ENCODE measurements at places on chromosomes 1 and 21.
A peak's percentile ranks its signal among the peaks of the same experiment; 100 is the strongest.

- peak; percentile 88 for DNase-seq
These were observed 21.9 kb upstream of the LAPTM5 start for GRCh38 chr1:30779294-30780071.

GRCh38 chr1:204414016-204414415 is 2.4 kb upstream of the PPP1R15B start:
- DNase-seq, result no peak

GRCh38 chr21:37176716-37177115 is 90.4 kb downstream of the VPS26C start:
- DNase-seq, result no peak

- no peak for DNase-seq
These were observed 9.6 kb downstream of the DHX9 start for GRCh38 chr1:182848736-182849135.

DNA sequence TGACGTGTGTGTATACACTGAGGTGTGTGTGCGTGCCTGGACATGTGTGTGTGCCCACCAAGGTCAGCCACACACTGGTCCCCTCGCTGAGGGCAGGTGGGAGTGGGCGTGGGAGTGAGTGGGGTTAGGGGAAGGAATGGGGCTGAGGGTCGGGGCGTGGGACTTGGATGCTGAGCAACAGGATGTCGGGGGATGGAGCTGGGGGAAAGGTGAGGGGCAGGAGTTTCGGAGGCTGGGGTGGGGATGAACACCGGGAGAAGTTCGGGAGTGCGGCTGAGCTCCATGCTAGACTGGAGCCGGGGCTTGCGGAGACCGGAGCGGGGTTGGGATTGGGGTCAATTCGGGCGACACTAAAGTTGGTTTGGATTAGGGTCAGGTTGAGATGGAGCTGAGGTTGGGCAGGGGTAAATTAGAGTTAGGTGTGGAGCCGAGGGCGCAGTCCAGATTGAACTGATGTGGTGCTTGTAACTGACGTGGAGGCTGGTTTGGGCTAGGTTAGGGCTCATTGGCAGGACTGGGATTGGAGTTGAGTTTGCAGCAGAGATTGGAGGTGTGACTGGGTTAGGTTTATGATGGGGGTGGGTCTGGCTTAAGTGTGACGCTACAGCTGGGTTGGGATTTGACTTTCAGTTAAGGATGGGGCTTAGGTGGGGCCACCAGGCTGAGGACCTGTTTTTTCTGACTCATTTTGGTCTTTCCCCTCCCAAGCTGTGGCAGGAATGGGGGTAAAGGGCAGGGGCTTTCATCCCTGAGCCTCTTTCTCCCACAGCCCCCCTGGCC is 3.3 kb upstream of the GUCA2A start:
- no peak for DNase-seq

DNA sequence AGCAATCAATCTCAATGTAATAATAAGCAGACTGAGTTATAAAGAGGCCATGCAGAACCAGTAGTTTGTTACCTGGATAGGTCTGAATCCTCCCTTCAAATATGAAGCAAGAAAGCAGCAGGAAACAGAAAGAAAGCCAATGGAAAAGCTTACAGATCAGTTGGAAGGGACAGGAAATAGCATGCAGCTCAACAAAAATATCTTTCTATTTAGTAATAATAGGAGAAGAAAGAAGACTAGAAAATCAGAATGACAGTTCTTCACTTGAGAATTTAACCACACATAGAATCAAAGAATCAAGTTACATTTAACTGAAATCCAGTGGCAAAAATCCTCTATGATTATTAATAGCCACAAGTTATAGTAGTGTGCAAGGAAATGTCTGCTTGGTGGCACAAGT is 194.4 kb downstream of the EIF4G3 start:
- no peak for DNase-seq

DNA sequence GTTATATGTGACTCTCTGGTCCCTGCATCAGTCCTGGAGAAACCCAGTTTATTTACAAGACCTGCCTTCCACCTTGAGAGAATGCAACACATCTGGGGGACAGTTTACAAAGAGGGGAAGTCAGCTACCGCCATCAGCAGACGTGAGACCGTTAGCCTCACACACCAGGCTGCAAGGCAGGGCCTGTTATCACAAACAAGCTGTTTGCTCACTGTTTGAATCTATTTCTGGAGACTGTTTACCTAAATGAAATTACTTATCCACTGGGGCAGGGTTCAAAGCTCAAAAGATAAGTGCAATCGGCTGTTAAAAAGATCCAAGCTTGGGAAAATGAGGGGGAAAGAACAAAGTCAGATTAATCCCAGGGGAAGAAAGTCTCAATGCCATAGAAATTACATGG is 134.4 kb downstream of the ZNF281 start:
- DNase-seq, result no peak

DNA sequence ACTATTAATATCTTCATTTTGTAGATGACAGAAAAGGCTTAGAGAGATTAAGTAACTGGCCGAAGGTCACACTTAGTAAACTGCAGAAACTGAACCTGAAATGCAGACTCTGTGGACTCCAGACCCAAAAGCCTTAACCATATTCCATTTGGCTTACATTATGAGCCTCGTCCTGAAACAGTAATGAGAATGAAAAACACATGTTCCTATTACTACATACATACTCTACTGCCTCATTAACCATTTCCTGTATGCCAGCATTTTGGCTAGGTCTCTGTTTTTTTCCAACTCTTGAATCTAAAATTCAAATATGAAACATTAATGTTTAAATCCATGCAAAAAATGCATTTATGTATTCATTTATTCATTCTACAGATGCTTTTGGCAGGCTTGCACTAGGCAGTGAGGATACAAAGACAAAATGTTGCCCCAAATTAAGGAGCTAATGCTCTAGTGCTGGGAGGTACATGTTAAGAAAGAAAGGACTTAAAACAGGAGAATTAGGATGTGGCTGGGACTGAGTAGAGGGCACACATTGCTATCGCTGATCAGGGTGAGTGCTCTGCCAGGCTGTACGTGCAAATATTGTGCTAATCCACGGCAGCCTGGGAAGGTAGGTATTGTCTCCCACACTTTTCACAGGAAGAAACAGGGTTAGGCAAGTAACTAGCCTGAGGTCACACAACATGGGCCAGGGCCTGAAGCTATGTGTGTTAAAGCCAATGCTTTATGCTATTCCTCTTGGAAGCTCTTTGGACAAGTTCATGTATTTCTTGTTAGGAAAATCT is 14.0 kb downstream of the DEGS1 start:
- DNase-seq, result no peak

DNA sequence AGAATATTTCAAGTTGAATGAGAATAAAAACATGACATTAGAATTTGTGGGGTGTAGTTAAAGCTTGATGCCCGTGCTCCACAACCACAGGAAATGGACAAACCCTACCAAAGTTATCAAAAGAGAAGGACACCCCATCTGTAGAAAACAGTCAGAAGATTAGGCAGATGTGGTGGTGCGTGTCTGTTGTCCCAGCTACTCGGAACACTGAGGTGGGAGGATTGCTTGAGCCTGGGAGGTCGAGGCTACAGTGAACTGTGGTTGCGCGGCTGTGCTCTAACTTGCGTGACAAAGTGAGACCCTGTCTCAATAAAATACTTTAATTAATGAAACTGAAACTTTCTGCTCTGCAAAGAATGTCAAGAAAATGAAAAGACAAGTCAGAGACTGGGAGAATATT is 1.5 kb upstream of the SPATC1L start:
- no peak for DNase-seq

DNA sequence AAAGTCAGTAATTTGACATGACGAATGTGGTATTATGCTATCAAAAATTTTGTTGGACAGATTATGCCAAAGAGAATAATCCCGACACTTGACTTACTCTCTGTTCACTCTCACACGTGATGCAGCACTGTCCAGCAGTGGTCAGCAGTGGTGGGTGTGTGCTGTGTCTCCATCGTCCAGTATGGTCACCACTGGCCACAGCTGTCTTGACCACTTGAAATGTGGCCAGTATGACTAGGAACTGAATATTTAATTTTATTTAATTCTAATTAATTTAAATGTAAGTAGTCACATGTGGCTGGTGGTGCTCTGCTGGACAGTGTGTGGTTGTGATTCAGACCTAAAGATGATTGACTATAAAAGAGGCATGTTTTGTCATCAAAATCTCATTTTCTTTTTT is 24.0 kb downstream of the URB2 start:
- DNase-seq, result no peak

DNA sequence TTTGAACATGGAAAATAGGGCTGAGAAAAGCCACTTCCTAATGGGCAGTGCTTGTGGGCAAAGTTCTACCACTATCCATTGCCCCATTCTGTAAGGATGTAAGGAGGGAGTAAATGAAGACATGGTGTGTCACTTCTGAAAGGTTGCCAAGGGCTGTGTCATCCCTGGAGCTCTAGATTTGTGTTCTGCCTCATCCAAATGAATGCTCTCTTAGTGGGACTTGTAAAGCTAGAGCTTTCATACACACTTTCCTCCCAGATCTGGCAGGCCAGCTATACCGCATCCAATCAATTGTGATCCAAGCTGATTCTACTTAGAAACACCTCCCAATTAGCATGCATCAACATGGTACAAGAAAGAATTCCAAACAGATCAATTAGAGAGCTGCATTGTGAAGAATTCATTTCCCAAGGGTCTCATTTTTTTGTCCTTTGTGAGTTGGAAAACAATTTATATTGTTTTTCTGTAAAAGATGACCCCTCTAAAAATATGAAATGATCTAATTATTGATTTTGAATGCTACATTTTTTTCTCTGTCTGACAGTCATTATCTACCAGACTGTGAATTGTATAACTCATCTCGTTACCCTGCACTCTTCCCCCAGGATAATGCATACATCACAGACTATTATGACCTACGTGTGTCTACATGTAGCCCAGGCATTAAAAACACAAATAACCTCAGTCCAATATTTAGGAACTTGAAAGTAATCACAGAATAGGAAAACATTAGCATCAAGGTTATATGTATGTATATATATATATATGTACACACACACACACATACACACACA is 117.1 kb upstream of the DUSP10 start:
- no peak for DNase-seq

GRCh38 chr1:23555986-23556634 is 3.2 kb downstream of the ID3 start:
- DNase-seq, result no peak

DNA sequence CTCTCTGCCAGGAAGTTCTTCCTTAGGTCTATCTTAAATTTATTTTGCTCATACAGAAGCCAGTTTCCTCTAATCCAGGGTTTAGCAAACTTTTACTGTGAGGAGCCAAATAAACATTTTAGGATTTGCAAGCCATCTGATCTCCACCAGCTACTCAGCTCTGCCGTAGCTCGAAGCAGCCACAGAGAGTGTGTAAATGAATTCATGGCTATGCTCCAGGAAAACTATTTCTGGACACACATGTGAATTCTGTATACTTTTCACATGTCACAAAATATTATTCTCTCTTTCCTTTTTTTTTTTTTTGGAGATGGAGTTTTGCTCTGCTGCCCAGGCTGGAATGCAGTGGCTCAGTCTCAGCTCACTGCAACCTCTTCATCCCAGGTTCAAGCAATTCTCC is 13.4 kb upstream of the AGTRAP start:
- no peak for DNase-seq

DNA sequence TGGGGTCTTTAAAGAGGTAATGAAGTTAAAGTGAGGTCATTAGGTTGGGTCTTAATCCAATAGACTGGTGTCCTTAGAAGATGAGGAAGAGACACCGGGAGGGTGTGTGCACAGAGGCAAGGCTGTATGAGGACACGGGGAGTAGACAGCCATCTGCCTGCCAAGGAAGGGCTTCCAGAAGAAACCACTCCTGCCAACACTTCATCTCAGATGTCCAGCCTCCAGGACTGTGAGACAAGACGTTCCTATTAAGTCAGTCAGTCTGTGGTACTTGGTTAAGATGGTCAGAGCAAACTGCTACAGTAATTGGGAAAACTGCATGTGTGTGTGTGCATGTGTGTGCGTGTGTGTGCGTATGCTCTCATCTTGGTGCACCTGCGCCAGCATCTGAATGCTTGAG is 77.1 kb downstream of the RYR2 start:
- DNase-seq, result no peak

DNA sequence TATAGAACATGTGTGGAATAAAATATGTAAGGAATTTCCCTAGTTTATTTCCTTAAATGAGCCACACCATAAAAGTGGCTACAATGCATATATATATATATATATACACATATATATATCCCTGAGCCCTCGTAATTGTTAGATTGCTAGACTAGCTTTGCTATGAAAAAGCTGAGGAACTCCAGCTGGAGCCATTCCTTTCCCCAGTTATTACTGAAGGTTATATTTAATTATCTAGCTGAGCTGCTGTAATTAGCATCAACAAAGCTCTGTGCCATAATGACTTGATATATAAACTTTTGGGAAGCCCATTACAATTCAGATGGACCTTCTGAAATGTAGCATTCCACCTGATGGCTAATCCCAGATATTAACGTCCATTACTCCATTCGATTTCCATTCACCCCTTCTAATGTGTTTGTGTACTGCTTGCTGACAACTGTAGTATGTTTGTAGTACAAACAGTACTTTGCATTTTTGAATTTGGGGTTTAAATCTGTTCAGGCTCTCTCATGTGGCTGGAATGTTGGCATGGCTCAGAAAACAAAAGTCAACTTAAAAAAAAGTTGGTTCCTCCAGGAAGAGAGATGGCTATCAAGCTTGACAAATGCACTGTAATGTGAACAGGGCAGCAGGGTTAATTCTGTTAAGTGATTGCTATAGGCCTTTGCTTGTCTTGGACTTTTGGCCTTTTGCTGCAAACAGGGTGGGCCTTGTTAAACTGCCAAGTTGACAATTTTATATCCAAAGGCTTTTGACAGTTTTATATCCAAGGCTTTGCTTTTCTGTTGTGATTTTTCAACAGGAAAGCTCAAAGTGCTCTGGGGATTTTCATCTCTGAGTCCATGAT is 170.0 kb downstream of the LTN1 start:
- no peak for DNase-seq

- no peak for DNase-seq
These were observed 13.2 kb downstream of the NAV1 start for GRCh38 chr1:201551877-201552731.

GRCh38 chr1:46401154-46401913 is 7.2 kb downstream of the FAAH start:
- DNase-seq, result no peak

- DNase-seq, result no peak
These were observed 32.5 kb downstream of the PLEKHO1 start for GRCh38 chr1:150182247-150182646.

DNA sequence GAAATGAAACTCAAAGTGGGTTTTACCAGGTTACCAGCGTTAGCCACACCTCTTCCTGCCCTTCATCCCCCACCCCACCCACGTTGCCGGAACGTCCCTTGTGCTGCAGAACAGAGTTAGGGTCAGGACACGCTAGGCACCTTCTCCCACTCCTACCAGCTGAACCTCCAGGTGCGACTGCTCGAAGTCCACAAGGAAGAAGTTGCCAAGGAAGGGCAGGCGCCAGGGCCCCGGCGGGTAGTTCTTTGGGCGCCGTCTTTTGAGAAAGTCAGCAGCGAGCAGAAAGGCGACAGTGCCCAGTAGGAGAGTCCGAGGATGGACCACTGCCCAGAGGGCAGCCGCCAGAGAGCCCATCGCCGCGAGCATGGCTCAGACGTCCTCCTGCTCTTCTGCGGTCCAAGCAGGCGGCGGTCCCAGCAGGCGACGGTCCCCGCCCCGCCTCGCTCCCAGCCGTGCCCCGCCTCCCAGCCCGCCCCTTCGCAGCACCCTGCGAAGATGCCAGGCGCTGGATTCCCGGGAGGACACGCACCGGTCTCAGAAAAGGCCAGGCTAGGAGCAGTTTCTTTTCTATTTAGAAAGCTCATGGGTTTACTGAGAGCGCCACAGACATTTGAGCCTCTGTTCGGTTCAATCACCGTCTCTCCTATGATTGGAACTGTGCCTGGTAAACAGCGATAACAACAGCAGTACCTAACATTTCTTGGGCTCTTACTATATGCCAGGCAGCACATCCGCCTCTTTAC is at the start of gene CYP2J2:
Gene CYP2J2 (minus strand): TSS at position 393 of the 743 bp plus-strand sequence. CDS start 27 bp downstream, at position 366.
- DNase-seq, result no peak

Measured in D721Med (cell line).